CD4-positive, alpha-beta T cell treated with Interleukin-15 for 1 hour (primary cell): ENCODE measurements at places on chromosomes 11 and 22.

DNA sequence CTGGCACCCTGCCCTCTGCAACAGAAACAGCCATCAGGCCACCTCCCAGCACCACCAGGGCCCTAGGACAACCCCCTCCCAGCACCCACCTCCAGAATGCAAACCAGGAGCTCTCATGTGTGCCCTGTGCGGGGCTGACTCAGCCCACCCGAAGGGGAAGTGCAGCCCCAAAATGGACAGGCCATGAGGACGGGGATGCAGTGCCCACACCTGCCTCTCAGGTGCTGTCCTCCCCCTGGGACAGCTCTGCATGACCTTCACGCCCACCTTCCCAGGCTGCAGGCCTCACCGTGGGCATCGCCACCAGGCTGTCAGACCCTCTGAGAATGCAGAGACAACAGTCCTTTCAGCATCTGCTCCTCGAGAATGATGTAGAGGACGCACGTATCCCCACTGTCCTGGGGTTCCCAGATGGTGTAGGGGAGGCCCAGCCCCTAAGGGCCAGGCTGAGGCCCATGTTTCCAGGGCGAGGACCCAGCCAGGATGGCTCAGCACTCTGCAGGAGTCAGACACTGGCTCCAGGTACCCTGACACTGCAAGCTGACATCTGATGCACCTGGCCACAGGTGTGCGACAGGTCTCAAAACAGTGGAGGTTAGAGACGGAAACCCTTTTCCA is 13.5 kb downstream of the MOB2 start:
- no peak for DNase-seq

GRCh38 chr11:68498903-68499883 is 38.6 kb downstream of the PPP6R3 start:
- no peak for DNase-seq

DNA sequence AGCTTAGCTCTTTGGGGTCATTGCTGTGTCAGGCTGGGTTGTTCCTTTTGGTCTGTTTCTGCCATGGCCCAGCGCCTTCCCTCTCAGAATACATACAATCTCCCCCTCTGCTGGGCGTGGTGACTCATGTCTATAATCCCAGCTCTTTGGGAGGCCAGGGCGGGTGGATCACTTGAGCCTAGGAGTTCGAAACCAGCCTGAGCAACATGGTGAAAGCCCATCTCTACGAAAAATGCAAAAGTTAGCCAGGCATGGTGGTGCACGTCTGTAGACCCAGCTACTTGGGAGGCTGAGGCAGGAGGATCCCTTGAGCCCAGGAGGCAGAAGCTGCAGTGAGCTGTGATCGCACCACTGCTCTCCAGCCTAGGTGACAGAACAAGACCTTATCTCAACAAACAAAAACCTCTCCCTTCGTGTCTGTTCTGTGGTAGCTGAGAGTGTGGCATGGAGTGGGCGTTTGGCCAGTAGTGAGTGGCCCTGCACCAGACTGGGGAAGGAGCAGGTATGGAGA is 46.7 kb upstream of the RAB1B start:
- DNase-seq = no peak

DNA sequence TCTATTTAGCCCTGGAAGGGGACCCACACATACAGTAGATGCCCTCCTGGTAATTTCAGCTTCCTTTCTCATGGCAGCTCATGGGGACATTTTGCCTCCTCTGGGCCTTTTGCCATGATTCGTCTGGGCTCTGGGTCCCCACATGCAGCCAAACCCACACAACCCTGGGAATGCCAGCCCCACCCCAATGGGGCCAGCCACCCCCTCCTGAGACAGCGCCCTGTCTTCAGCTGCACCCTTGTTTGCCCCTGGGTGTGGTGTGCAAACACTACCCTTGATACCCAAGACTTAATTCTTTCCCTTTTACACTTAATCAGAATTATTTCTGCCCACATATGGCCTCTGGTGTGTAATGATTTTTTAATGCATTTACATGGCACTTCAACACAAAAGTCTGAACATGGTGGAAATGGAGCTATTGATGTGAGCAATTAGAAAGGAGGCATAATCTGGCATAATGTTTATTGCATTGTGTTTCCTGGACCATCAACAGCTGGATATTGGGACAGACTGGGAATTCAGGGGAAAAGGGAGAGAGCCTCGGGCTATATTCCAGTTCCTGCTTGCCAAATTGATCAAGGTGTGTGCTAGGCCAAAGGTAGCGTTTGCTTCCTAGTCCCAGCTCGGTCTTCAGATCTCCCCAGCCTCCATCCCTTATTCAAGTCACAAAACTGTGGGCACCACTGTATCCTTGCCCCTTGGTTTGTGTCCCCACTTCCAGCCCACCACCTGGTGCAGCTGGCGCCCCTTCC is 85.0 kb upstream of the ANO1 start:
- DNase-seq = no peak

DNA sequence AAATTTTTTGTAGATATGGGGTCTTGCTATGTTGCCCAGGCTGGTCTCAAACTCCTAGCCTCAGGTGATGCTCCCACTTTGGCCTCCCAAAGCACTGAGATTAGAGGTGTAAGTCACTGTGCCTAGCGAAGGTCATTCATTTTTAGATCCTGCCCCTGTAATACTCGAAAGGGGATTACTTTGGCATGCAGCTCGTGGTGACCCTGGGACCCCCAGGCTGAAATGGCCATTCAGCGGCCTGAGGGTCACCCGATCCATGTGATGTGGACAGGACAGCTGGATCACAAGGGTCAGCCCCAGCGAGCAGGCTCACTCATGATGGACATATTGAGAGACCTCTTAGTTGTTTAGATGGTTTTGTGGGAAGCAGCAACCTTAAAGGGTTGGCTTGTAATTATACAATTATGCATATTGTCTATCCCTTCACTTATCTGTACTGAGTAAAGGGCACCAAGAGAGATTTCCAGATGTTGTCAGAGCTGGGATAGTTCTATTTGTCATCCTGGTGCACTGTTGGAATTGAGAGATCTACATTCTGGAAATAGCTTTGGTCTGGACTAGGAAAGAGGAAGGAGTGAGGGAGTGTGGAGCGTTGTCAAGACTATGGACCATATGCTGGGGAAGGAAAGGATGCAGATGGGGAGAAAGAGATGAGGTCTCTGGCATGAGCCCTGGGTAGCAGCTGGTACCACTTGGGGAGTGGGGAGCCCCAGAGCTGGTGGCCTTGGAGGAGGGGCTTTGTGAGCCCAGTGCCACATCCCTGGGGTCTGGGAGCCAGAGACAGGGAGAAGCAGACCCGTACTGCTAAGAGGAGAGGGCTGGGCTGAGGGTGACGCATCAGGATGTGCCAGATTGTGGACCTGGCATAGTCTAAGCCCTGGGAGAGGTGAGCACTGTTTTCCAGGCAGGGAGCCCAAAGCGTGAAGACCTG is 15.5 kb downstream of the RHBDD3 start:
- no peak for DNase-seq
